ENCODE measurements at places on chromosomes 3 and 15.

DNA sequence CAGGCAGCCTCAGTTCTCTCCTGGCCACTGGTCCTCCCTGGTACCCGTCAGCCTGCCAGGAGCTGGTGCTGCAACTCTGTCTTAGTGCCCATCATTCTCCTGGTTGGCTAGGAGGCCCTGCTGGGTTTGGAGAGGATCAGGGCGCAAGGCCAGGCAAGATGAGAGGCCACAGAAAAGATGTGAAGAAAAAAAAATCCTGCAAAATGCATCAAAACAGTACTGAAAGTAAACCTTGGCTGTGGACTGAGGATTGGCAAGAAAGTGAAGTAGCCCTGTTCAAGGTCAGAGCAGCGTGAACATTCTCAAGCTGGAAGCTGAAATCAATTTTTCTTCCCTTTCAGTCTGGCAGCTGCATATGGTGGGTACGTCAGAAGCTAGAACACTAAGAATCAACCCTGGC, 74.2 kb downstream of the GTF2E1 start:
- DNase-seq = no peak

DNA sequence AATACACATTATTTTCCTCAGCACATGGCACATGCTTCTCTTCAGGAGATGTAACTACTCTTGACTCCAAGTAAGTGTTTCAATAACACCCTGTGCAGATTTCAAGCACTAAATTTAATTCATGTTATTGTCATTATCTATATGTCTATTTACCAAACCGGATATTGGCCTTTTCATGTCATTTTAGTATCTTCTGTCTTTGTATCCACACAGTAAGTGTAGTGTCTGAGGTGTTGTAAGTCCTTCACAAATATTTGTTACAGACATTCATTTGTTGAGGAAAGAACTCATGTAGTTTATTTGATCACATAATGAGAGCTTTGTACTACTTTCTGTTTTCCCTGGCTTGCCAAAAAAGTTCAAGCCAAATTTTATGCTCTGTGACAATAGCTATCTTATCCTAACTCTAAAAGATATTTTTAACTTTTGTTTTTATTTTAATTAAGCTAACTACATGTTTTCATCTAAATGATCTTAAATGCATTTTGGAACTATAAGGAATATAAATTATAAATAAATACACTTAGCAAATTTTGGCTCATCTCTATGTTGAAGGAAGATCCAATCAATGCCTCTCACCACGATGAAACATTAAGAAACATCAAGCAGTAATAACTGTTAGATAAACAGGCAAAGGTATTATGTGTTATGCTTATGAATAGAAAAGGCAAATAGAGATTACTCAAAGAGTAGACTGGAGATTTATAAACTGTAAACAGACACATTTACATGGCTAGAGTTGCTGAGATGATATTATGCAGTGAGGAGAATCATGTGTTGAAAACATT, 48.3 kb downstream of the SPTSSB start:
- DNase-seq = no peak

GRCh38 chr3:12465836-12466225, 18.4 kb upstream of the TSEN2 start:
- no peak for DNase-seq

DNA sequence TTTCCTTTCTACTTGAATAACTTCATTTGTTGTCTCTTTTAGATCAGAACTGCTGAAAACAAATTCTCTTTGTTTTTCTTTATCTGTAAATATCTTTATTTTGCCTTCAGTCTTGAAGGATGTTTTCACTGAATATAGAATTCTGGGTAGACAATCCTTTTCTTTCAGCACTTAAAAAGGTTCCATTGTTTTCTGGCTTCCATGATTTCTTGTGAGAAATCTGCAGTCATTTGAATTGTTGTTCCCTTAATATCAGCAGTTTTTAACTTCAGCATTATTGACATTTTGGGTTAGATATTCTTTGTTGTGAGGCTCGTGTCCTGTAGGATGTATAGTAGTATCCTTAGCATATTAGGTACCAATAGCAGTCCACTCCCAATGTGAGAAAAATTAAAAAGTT, 65.8 kb downstream of the SV2B start:
- no peak for DNase-seq

DNA sequence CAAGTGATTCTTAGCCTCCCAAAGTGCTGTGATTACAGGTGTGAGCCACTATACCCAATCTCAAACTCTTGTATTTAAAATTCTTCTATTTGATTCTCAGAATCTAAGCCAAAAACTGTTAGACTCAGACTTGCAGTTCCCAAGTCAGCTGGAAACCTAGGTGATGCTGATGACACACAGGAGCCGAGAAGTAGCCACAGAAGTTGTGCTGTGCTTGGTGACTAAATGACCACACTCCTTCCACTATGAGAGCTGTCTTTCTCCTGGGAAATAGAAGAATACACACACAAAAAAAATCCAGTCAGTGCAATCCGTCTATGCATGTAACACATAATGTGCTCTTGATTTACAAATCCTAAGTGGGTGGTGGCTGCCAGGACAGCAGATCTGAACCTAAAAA, 33.9 kb downstream of the ILDR1 start:
- DNase-seq = no peak

DNA sequence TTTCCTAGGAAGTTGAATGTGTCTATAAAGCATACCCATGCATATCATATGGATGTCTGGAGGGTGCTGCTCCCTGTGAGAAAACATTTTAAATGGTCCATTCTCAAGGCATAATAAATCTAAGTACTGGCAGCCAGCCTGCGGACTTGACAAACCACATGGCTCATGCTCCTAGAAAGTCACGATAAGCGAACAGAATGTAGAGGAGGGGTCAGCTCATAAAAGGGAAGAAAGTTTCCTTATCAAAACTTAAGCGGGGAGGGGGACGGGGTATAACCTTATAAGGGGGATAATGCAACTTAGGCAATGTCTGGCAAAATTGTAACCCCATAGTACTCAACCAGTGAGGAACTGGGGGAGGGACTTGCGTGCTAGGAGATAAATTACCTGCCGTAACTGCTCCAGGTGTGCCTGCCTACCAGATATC, 159.8 kb upstream of the LMCD1 start:
- DNase-seq = no peak

DNA sequence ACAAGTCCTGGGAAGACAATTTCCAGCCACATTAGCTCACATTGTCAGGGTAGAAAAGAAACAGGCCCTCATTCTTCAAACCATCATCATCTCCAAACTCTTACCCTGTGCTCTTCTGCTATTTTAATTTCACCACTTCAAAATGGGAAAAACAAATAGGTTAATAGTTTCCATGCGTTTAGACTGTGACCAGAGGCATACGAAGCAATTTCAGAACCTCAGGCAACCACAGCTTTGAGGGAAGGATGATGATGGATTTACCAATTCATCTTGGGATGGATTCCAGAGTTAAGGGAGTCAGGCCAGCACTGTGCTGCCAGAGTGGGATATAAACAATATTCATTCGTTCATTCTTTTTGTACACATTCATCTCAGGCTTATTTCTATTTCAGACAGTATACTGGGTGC, 307.8 kb upstream of the TPRG1 start:
- DNase-seq = no peak

DNA sequence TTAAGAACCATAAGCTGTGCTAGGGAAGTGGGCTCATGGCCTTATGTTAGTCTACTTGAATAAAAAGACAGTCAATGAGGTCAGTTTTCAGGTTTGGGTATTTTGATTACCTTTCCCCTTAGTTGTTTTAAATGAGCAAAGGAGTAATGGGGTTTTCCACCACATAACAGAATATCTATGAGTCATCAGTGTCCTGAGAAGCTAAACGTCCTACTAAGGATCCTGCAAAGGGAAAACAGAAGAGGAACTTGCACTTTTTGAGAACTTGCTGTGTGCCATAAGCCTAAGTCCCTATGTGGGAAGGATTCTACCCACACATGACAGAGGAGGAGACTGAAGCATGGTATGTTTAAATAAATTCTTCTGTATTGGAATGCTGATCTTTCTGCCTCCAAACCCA, 292.8 kb upstream of the TMC3 start:
- no peak for DNase-seq

DNA sequence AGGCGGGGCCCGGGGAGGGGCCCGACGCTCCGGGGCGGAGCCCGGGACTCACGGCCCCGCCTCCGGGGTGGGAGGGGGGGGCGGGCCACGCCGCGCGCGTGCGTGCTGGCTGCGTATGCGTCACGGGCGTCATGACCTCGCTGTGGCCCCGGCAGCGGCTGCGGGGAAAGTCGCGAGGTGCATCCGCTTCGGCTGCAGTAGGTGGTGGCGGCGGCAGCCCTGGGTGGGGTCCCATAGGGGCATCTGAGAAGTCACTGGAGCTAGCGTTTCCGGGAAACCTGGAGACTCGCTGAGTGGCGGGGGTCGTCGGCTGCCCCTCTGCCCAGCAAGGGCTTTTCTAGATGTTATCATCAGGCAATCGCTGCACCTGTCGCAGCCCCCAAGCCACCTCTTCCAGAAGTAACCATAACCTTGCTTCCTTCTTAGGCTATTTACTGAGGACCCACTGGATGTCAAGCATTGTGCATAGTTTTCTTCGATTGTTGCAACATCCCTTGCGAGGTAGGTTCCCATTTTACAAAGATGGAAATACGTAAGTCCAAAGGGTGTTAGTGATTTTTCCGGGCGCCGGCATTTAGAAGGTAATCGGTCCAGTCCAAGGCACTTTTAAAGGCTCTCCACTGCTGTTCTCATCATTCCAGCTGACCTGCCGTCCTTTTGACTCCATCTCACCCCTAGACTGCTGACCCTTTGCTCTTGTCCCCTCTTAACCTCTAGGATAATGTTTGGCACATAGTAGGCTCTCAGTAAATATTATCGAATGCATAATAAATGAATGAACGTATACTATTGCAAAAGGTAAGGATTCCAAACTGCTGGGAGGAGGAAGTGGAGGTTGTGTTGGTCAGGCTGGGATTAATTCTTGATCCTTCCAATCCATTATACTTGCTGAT, at the start of gene GDPGP1:
GDPGP1 (plus strand) TSS at position 114 of the 893 bp plus-strand sequence. CDS start 6,700 bp downstream, outside the sequence.
- DNase-seq = no peak

GRCh38 chr15:61715082-61715481, 345.2 kb downstream of the VPS13C start:
- peak; percentile 91 for DNase-seq

GRCh38 chr3:131957980-131958379, 76.8 kb downstream of the CPNE4 start:
- no peak for DNase-seq

DNA sequence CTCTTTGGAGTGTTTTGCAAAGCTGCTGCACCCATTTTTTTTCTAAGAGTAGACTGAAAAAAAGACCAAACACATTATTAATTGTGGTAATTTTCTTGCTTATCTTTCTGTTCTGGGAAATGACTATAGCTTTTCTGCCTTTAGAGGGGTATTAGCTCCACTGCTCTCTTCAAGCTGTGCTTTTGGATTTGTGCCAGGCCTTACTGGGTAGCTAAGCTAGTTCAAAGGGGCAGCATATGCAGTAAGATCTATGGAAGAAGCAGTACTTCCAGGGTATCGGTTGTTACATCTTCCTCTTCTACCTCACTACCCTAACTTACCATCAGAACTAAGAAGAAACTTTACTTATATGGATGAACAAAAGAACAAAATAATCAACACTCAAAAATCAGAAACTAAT, 28.7 kb upstream of the ARIH1 start:
- no peak for DNase-seq

GRCh38 chr3:123169492-123169929, 32.2 kb upstream of the SEC22A start:
- no peak for DNase-seq

DNA sequence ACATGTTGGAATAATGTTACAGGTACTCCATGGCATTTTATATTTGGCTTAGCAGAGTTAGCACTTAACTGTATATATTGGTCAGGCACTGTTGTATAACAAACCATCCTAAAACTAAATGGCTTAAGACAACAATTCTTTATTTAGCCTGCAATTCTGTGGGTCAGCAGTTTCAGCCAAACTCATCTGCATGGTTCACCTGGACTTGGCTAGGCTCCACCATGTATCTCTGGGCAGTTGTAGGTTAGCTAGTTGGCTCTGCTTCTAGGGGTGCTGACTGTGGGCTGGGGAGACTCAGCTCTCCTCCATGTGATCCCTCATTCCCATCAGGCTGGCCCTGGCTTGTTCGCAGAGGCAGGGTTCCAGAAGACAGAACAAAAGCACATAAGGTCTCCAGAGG, 34.4 kb downstream of the RARB start:
- DNase-seq = no peak

- no peak for DNase-seq
These were observed 912.7 kb downstream of the TUSC7 start for GRCh38 chr3:117622171-117622841.

- no peak for DNase-seq
These were observed 283.0 kb downstream of the UACA start for GRCh38 chr15:70480196-70480856.

GRCh38 chr3:112611752-112612515, 29.0 kb downstream of the CCDC80 start:
- DNase-seq = no peak

DNA sequence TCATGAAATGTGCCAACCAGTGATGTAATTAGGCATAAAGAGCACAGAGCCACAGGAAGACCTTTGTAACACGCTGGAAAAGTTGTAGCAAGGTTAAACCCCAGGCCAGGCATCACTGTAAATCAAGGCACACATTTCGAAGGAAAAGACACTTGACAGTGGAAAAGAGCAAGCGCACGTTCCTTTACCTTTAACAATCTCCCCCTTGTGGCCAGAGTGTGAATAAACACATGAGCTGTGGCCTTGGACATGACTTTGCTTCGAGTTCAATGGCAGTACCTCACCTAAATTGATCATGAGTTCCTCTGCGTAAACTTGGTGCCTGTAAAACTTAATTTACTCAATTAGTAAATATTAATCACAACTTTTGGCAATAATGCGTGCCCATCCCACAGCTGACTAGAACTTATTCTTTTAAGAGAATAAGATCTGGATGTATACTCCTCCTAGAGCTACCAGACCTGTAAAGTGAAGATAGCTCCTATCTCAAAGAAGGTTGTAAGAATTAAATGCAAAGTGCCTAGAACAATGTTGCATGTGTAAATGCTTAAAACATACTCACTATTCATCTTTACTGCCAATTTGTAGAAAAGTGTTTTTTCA, 757.0 kb upstream of the NECTIN3 start:
- DNase-seq = peak; percentile 23

GRCh38 chr15:82021992-82022391, 23.8 kb downstream of the MEX3B start:
- peak; percentile 86 for DNase-seq

GRCh38 chr15:85361323-85361722, 19.1 kb upstream of the AKAP13 start:
- DNase-seq = no peak

DNA sequence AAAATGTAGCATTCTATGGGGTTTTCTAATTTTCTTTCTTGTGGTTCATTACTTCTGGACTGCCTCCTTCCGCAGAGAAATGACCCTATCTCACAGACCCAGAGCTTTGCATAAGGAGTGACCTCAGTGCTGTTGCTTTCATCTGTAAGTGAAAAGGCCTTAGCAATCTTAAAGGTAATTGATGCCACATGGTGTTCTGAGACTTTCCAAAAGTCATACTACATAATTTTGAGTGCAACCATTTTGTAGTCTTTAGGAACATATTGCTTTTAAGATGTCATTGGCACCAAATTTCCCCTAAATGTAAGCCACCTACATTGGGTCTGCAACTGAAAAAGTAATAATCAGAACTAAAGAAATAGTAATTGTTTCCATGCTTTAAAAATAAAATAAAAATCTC, 9.2 kb upstream of the HHLA2 start:
- no peak for DNase-seq
